GM10248 (cell line): ENCODE measurements at places on chromosomes 7 and 10.

DNA sequence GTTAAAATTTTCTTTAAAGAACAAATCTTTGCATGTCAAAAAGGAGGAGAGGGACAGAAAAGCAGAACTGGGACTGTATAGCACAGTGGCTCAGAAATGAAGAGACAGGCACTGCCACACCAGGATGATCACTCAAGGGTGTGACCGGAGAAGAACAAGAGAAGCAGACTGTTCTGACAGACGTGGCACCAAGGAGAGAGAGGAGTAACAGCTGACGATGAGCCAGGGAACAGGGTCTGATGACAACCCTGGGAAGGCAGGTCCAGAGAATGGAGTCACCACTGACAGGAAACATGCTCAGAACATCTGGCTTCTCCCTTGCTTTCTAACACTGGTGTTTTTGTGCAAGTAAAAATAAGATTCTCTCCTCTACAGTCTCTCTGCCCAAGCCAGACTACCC lies 14.6 kb upstream of the VAX1 start:
- DNase-seq, result no peak

DNA sequence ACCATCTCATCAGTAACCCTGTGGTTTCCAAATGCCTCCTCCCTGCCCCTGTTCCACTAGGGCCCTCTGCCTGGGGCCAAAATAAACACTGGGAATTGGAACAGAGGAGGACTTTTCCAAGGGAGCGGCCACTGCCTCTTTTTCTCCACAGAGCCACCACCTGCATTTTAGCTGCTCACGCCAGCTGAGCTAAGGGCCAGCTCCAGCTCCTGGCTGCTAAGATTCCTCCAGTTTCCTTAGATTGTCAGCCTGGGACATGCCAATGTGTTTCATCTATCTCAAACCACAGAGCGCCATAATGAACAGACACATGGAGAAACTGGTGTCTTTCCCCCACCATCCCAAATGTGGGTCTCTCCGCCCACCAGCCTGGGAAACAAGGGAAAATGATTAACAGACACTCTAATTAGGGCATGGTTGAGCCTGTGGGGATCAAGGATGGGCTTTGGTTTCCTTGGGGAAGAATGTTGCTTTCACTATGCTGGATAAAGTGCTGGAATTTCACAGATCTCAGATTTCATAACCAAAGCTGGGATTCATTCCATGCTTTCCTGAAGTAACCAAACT lies 52.2 kb downstream of the ASB13 start:
- DNase-seq, result no peak

DNA sequence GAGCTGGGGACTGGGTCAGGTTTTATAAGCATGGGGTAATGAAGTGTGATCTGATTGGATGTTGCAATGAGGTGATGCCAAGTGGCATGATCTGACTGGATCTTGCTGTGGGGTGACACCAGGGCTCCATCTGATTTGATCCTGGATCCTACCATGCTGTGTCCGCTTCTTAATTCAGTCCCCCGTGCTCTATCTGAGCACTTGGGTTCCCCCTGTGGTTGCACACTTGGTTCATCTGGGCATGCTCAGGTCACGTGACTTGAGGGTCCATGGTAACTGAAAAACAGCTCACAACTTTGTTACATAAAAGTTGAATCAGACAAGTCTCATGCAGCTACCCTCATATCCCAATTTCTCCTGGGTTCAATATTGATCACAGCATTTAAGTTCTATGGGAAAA lies 448.6 kb upstream of the NRP1 start:
- DNase-seq, result no peak

- no peak for DNase-seq
These were observed 363.4 kb upstream of the PFKP start for GRCh38 chr10:2703953-2704352.

DNA sequence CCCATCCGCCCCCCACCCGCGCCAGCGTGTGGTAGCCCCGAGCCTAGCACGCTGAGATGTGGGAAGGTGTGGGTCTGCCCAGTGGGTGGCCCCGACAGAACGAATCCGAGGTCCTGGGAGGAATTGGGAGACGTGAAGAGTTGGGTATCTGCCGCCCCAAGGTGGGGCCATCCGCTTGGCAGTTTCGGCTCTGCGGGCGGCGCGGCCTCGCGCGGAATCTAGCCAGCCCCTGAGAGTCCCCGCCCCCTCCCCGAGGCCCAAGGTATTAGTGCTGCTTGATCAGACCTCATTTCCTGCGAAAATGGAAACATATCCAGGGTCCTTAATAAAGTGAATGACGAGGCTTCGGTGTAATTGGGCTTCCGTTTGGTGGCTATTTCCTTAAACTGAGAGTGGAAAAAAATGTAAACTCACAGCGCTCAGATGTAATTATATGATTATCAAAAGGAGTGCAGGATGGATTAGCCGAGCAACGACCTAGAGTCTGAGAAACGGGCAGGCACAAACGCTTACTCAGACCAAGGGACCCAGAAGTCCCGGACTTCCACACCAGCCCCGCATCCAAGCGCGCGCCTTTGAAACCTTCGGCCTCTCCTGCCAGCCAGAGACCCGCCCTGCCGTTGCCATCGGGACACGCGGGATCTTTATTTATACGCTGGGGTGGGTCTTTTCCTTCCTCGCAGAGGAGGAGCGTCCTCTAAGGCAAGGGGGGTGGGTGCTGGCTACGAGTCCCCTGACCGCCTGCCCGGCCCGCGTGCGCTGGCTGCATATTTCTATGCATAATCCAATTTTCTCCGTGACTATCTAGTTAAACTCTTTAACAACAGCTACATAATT lies 12.8 kb downstream of the LBX1 start:
- no peak for DNase-seq

GRCh38 chr7:17722798-17723197 lies 217.5 kb downstream of the SNX13 start:
- no peak for DNase-seq

GRCh38 chr7:40850017-40850416 lies 715.2 kb downstream of the SUGCT start:
- DNase-seq, result no peak

GRCh38 chr10:129871966-129872365 lies 92.1 kb downstream of the EBF3 start:
- DNase-seq, result no peak

- no peak for DNase-seq
These were observed 138.9 kb downstream of the CACNB2 start for GRCh38 chr10:18279173-18279572.

DNA sequence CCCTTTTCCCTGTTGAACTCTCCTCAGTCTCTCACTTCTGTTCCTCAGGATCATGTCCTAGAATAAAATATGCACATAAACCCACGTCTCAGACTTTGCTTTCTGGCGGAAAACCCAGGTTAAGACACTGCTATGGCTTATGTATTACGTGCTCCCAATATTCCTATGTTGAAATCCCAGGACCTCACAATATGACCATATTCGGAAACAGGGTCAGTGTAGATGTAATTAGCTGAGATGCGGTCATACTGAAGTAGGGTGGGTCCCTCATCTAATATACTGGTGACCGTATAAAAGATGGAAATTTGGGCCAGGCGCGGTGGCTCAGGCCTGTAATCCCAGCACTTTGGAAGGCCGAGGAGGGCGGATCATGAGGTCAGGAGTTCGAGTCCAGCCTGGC lies 59.9 kb downstream of the KIAA1549 start:
- DNase-seq, result no peak

DNA sequence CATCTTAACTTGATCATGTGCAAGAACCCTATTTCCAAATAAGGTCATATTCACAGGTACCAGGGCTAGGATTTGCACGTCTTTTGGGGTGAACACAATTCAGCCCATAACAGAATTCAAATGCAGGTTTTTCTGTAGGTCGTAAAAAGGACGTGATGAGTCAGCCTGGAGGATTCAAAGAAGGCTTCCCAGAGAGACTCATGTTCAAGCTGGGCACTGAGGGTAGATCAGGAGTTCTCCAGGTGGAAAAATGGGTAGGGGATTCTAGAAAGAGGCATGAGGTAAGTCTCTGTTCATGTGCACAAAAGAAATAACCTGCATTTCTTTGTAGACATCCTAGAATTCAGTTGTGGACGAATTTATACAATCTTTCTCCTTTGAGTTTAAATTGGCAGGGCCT lies 160.4 kb downstream of the RPS24 start:
- DNase-seq, result no peak

- no peak for DNase-seq
These were observed 326.3 kb downstream of the DNAJB6 start for GRCh38 chr7:157662981-157663716.

DNA sequence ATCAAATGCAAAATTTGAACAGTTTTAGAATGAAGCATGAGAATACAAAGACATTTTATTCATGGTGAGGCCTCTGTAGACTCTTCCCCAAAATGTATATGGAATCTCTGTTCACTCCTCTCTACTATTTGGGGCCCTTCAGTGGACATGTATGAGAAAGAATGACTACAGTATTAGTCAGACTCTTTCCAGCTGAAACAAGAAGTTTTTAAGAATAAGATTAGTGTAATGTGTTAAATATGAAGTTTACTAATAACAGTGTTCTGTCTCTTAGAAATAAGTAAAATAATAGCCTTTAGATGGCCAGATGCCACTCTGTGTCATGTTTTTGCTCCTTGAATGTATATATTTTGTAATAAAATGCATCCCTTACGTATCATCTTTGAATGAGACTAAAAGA lies 585.6 kb downstream of the SUGCT start:
- no peak for DNase-seq

DNA sequence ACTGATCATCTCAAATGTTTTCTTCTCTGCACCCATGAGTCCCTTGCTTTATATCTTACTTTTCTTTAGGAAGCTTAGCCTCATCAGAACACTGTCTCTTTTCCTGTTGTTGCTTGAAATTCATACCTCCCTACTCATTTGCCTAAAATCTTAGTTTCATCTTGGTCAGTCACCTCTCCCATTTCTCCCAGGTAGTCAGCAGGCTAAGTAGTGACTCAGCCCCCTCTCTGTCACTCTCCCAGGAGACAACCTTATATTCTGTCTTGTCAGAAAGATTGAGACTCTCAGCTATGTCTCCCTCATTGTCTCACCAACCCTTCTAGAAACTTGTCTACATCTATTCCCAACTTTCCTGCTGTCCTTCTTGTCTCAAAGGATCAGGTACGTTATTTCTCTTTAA lies 280.9 kb downstream of the BBS9 start:
- DNase-seq, result no peak

GRCh38 chr7:19248115-19248514 lies 102.9 kb upstream of the FERD3L start:
- DNase-seq, result no peak

DNA sequence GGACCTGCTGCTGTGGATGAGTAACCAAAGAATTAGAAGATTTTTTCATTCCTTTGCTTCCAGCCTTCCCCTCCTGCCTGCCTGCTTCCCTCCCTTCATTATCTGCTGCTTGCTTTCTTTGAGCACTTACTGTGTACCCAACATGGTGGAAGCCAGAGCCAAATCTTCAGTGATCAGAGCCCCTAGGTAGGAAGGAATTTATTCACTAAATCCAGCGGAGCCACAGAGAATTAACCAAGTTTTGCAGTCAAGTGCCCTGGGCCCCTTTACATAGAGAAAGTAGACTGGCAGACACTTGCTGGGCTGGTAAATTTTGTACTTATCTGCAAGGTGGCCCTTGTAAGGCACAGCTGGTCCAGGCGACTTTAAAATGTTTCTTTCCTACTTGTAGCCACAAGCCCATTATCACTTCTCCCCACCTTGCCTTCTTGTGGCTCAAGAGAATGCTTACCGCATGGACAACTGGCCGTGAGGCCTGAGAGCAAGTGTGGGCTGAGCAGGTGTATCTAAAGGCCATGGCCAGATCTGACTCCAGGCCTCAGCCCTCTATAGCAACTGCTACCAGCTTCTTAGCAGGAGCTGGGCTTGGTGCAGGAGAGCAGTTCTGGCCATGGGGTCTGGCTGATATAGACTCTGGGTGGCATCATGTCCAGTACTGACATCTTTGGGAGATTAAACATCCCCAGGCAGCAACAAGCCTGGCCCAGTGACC lies 11.1 kb downstream of the UNC5B start:
- DNase-seq, result no peak

GRCh38 chr7:32943252-32944030 lies 13.8 kb upstream of the FKBP9 start:
- DNase-seq, result no peak

- no peak for DNase-seq
These were observed 189.1 kb upstream of the PRSS1 start for GRCh38 chr7:142560166-142560565.

DNA sequence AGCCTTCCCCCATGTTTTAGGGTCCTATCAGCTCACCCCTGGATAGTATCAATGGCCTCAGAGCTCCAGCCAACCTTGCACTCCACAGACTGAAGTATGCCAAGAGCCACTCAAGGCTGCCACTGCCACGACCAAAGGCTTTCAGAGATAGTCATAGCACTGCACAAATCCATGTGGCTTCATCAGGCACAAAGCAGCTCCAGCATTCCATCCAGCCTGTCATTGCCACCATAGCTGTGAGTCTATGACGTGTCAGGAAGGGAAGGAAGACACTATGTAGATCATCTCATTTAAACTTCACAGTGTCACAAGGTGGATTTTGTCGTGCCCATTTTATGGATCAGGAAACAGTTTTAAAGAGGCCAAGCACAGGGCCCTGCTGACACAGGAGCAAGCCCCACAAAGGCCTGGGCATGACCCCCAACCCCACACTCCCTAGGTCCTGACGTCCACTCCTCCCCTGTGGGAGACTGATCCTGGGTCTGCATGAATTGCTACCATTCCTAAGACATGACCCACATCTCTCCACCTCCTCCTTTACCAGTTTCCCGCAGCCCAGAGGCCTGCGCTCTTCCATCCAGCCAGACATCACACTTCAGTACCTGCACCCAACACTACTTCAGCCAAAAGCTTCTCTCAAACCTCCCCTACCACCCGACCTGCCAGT lies 119.4 kb downstream of the DIP2C start:
- DNase-seq, result no peak

DNA sequence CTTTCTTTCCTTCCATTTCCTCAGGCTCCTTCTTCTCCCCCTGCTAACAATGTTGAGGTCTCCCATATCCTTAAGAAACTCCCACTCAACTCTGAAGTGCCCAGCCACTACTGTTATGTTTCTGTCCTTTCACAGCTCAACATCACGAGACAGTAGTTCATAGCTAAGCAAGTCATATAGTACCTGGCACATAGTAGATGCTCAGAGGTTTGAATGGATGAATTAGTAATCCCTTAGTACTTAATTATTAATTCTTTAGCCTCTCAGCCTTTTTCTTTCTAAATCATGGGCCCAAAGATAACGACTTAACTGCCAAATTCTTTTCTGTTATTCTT lies 22.6 kb downstream of the CSGALNACT2 start:
- DNase-seq, result no peak

GRCh38 chr7:80806663-80807062 lies 112.2 kb downstream of the SEMA3C start:
- no peak for DNase-seq
